ENCODE measurements at places on chromosomes 16 and 17. TPM values are rescaled to one million over a fixed set of nuclear protein-coding genes. Genes with fewer than 3 reads are reported as not detected.

DNA sequence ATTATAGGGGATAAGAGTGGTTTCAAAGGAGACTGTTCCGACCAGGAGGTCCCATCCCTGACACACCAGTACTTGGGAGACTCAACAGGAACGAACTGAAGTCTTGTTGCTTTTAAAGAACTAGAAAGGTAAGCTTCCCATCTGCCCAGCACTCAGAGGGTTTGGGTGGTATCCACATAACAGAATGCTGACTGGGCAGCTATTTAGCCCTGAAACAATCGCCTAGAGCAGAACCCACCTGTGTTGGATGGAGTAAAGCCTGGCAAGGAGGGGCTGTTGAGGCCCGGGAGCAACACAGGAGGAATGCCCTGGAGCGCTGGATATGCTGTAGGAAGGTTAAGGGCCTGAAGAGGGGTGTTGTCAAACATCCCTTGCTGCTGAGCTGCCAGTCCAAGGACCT lies 254.9 kb downstream of the ZFHX3 start:
- DNase-seq = no peak

DNA sequence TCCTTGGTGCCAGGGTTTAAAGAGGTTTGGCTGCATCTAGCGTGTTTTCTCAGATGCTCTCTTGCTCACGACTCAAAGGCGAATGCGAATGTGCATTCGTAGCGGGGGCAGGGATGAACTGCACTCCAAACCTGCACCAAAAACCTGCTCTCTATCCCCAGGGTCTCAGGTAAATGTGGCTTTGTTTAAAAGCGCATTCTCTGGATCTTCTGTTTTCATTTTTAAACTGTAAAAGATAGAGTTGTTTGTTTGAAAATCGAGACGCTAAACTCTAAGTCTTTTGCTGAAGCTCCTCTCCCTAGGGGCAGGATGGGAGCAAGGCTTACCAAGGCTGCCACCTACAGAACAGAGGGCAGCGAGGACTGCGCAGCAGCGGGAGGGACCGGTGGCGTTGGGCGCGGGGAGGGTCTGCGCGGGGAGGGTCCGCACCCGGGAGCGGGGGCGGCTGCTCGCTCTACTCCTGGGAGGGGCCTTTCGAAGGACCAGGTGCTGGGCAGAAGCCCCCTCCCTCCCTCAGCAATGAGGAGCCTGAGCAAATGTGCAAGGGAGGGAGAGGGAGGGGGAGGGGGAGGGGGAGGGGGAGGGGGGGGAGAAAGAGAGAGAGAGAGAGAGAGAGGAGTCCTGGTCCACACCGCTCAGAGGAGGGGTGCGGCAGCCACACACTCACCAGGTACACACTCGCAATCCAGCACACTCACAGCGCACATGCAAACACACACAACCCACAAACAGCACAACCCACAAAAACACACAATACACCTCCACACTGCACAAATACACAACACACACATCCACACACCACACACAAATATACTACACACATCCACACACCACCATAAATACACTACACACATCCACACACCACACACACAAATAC lies 142.8 kb downstream of the GRIN2A start:
- no peak for DNase-seq

- peak; percentile 93 for DNase-seq
Measured at GRCh38 chr16:75251280-75252048, at the start of gene BCAR1. Gene BCAR1 (minus strand): TSS chr16:75251624. CDS start chr16:75251482, 142 bp downstream.

DNA sequence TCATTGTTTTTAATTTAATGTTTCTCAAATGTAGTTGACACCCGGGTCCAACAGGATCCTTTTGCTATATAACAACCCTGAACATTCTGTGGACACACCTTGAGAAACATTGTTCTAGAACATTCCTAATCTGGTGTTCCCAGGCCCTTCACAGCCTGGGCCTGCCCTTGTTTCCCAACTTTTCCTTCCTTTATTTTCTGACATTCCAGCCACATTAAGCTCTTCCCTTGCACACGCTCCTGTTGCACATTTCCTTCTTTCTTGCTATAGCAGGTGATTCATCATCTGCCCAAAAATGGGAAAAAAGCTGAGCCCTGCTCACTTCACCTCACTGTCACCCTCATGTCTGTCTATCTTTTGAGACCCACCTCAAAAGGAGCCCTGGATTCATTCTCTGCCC lies 67.9 kb upstream of the MARCHF10 start:
- DNase-seq = no peak

GRCh38 chr17:71184716-71185115 lies 936.1 kb upstream of the SOX9 start:
- DNase-seq = no peak

- no peak for DNase-seq
Measured at GRCh38 chr16:27816561-27816960, 247.0 kb downstream of the GSG1L start.

DNA sequence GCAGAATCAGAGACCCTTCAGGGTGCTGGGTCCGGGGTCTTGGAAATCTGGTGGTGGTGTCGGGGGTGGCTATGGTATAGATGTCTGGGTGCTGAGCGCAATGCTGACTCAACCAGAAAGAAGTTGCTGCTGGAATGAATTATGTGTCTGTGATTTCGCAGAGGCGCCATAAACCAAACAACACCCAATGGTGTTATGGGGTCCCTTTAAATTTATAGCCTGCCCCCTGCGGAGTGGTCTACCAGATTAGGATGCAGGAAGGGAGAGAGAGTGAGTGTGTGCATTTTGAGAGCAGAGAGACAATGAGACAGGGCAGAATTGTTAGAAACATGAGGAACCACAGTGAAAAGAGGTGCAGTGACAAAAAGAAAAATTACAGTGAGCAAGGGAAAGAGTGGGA lies 100.7 kb upstream of the CDH11 start:
- DNase-seq = no peak

GRCh38 chr17:39664581-39665561 lies at the start of gene TCAP:
Gene TCAP (plus strand): TSS chr17:39665349. CDS start chr17:39665360, 11 bp downstream.
- DNase-seq = no peak

DNA sequence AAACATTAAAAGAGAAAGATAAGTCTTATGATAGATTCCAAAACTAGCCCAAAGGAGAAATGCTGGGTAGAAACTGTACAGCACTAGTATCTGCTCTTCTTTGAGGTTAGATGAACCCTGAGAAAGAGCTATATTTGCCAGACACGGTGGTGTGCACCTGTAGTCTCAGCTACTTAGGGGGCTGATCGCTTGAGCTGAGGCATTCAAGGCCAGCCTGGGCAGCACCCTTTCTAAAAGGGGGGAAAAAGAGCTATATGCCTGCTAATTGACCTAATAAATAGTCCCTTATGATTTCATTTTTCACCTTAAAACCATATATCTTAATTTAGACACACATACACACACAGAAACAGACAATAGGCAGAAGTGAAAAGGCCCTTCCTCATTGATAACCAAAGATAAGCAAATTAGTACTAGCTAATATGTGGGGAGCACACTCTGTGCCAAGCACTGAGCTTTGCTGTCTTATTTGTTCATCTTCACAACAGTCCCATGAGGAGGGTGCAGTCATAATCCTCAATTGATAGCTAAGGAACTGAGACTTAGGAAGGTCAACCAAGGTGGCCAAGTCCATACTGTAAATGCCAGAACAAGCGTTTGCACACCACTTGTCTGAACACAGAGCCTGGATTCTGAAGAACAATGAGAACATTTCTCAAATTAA lies 56.6 kb upstream of the NLK start:
- DNase-seq = no peak

GRCh38 chr17:80992948-80993624 lies 1.4 kb downstream of the CHMP6 start:
- DNase-seq = no peak

GRCh38 chr16:53282975-53283946 lies 151.0 kb upstream of the RBL2 start:
- DNase-seq = peak; percentile 26

- no peak for DNase-seq
Measured at GRCh38 chr17:79165756-79166473, 91.3 kb downstream of the ENGASE start.

GRCh38 chr16:67807148-67807682 lies 526 bp downstream of the TSNAXIP1 start:
- DNase-seq = no peak

- no peak for DNase-seq
Measured at GRCh38 chr17:81376946-81377714, 18.1 kb upstream of the BAHCC1 start.

DNA sequence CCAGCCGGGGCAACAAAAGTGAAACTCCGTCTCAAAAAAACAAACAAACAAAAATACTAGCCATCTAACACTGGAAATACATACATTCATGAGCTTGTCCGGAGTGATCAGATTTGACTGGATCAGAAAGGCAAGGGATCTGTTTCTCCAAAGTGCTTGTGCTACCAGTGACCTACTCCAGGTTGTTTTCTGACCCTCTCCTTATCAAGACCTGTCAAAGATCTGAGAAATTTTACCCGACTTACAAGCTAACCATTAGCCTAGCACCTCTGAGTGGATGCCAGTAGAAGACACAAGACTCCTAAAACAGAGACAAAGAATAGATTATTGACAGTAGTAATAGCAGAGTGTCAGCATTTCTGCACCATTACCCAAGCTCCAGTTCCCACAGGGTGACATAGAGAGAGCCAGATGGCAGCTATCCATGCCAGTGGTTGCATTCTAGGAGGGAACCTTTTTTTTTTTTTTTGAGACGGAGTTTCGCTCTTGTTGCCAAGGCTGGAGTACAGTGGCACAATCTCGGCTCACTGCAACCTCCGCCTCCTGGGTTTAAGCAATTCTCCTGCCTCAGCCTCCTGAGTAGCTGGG lies 9.8 kb downstream of the ASPA start:
- DNase-seq = no peak

DNA sequence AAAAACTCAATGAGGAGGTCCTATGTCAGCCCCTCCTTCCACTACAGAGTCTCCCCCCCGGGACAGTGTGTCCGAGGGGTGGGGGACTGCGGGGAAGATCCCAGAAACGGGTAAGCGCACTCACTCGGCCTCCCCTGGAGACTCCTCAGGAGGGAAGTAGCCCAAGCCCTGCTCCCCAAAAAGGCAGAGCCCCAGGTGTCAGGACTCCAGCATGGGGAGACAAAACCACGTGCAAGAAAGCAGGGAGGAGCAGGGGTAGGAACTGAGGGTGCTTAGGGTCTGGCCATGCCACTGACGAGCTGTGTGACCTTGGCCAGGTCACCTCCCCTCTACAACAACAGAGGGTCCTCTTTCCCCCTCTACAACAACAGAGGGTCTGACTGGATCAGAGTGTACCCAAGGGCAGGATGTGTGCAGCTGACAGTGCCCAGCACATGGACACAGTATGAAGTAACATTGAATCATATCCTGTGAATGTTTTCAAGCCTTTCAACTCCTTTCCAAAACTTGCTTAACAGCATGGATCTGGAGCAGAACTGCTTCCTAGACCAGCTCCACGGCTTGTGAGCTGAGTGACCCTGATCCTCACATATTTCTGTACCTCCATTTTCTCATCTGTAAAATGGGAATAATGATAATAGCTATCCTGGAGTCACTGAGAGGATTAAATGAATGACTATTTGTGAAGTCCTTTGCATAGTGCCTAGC lies 2.1 kb upstream of the NAGS start:
- DNase-seq = no peak

GRCh38 chr17:74063439-74063838 lies 140.0 kb upstream of the RPL38 start:
- no peak for DNase-seq

NRN1L gene
- total RNA-seq = not detected

MFAP4 gene
- total RNA-seq = 171 TPM

ANKRD13B gene
- 3.6 TPM for total RNA-seq

IRX5 gene
- total RNA-seq = 5.1 TPM

UMOD gene
- 2.6 TPM for total RNA-seq

LHX1 gene
- total RNA-seq = 2.9 TPM

SYNGR3 gene
- total RNA-seq = 2.4 TPM

HOXB2 gene
- total RNA-seq = 9.9 TPM

KRTAP3-3 gene
- not detected for total RNA-seq

IL32 gene
- 13.2 TPM for total RNA-seq

TEX14 gene
- not detected for total RNA-seq

ANKFY1 gene
- total RNA-seq = 54.9 TPM

SLC47A2 gene
- 5.5 TPM for total RNA-seq

CCL7 gene
- total RNA-seq = 2.6 TPM

ITGAX gene
- total RNA-seq = 8.9 TPM

NFAT5 gene
- total RNA-seq = 22.6 TPM
